Activated T-cell treated with anti-CD3 and anti-CD28 coated beads, Interleukin-2, amount 50 U/mL, for 72 hours (primary cell): ENCODE measurements at places on chromosomes 5 and 9. TPM values are rescaled to one million over a fixed set of nuclear protein-coding genes. Genes with fewer than 3 reads are reported as not detected.
A peak's percentile ranks its signal among the peaks of the same experiment; 100 is the strongest.

GRCh38 chr9:36288070-36288469 lies 29.8 kb upstream of the GNE start:
- no peak for DNase-seq

GRCh38 chr5:156383510-156384265 lies 56.7 kb downstream of the SGCD start:
- no peak for DNase-seq

DNA sequence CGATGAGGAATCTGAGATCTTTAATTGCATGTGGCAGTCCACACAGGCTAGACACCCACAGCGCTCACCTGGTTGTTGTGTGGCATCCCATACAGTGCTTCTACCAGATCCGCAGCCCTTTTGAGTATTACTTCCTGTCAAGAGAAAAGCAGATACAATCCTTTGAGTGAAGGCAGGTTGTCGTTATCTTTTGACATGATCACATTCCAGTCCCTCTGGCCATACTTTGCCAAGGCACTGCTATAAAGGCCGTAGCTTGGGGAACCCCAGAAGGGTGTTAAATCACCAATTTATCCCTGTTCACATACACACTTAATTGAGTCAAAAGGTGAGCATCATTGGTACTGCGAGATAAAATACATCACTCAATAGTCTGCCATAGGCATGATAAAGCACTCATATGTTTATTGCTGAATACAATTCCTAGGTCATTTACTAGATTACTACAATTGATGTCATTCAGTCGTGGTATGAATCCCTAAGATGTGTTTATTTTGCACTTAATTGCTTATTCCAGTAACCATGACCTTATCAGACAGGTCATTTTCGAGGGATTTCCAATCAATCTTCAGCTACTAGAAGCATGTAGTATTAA lies 385.6 kb downstream of the EBF1 start:
- no peak for DNase-seq

- no peak for DNase-seq
Measured at GRCh38 chr5:165834891-165835290, 2329.5 kb downstream of the MAT2B start.

DNA sequence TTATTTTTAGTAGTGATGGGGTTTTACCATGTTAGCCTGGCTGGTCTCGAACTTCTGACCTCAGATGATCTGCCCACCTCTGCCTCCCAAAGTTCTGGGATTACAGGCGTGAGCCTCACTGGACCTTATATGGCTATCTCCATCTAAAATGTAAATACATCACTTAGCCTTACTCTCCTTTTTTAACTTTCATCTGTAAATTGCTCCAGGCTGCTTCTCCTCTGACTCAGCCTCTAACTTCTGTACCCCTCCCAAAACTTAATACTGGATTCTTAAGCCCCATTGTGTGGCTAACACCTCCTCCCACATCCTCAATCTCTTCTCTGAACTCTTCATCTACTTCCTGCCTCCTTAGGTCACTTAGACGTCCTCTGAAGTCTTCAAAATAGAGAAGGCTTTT lies 4.0 kb downstream of the SNX30 start:
- peak; percentile 28 for DNase-seq

DNA sequence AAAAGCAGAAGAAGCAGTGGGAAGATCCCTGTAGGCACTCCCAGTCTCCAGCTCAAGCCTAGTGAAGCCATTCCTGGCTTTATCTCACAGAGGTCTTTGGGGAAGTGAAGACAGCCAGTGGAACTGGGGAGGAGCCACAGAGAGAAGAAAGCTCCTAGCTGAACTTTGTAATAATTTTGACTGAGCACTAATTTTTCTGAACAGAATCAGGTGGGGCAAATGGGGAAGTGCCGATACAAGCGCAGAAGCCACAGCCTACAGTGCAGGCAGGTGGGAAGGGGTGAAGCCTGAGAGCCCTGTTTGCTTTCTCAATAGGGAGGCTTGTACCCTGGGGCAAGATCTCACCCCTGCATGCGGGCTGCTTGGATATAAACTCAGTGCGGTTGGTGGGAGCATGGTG lies 48.4 kb upstream of the SNAPC3 start:
- no peak for DNase-seq

- no peak for DNase-seq
Measured at GRCh38 chr5:179355976-179356974, 11.0 kb upstream of the ADAMTS2 start.

DNA sequence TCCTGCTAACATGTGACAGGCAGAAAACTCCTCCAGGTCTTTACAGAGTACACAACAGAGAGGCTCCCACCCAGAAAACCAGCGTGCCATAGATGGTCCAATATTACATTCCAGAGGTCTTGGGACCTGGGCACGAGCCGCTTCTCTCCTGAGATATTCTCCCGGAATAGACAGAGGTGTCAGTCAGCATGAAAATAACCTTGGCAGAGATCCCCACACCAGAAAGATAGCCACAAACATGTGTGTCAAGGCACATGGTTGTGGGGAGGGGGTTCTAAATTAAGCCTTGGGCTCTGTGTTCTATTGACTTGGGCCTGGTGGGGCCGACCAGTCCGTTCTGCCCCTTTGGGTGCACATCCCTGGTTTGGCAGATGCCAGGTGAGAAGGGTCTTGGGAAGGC lies 78.4 kb downstream of the BOD1 start:
- DNase-seq = no peak

GRCh38 chr5:124887223-124887622 lies 140.8 kb upstream of the ZNF608 start:
- DNase-seq = no peak

- DNase-seq = peak; percentile 30
Measured at GRCh38 chr9:95506678-95507463, 9.9 kb downstream of the PTCH1 start.

DNA sequence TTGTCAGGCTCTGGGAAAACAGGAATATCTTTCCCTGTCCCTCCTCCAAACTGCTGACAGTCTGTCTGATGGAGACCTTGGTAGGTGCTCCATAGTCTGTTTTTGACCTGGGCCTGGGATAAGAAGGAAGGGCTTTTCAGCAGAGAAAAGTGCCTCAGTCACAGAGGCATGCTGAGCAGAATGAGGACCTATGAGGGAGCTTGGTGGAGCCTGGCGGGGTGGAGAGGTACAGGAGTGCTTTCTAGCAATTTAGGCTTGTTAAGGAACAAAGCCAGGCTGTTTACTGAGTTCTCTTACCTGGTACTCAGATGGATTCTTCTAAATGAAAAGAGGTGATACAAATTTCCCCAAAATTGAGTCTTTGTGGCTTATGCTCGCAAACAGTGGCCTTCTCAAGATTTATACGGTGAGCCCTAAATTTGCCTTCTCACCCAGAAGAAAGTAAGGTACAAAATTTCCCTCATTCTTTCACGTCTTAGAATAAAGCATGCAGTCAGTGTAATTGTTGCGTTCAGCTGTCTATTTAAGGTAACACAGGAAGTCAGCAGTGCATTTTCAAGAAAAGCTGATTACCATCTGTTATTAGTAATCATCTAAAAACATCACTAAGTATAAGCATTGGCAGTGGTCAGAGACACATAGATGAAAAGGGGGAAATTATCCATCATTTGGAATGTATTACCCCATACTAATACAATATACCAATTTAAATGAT lies 28.6 kb upstream of the IL13 start:
- no peak for DNase-seq

- DNase-seq = no peak
Measured at GRCh38 chr5:103271570-103272289, 13.2 kb downstream of the MACIR start.

DNA sequence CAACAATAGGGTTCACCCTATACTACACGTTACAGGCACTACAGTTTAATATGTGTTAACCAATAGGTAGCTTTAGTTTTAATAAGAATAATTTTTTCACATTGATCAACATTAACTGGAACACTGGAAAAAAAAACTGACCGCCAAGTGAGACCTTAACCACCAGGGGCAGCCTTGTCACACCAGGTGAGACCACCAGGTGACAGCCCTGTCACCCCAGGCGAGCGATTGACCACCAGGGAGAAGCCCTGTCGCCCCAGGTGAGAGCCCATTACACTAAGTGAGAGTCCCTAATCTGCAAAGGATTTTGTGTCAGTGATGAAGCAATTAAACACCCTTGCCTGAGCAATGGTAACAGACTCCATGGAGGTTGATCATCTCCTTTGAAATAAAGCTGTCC lies 75.4 kb upstream of the SYK start:
- DNase-seq = no peak

DNA sequence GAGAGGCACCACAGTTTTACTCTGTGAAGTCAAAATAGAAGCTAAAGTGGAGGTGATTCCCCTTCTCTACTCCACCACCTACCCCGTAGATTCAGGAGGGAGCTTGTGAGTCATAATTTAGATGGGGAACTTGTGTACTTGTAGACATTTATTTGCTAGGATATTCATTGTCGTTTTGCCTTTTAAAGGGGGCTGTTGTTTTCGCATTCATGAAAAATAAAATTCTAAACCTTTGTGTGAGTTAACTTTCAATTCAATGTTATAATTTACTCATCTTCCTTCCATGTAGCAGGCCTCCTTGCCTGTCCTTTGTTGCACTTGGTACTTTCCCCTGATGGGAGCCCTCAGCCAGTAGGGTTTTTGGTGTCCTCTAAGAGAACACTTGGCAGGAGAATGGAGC lies 22.0 kb downstream of the SECISBP2 start:
- DNase-seq = no peak

DNA sequence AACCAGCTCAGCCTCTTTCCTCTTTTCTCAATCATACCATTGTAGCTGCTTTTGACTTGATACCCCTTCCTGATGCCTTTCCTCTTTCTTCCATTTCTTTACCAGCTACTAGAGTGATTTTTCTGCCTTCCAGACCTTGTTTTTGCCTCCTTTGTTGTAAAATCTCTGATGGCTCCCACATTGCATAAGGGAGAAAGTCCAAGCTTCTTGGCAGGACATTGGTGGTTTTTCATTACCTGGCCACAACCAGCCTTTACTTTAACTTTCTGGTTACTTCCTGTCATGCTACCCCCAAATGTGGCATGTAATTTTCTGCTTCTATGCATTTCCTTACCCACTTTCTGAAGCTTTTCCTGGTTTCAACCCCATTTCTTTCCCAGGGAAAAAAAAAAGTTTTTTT lies 452.5 kb downstream of the TMEM38B start:
- DNase-seq = no peak

GRCh38 chr5:5726401-5726800 lies 303.9 kb downstream of the ICE1 start:
- DNase-seq = no peak

DNA sequence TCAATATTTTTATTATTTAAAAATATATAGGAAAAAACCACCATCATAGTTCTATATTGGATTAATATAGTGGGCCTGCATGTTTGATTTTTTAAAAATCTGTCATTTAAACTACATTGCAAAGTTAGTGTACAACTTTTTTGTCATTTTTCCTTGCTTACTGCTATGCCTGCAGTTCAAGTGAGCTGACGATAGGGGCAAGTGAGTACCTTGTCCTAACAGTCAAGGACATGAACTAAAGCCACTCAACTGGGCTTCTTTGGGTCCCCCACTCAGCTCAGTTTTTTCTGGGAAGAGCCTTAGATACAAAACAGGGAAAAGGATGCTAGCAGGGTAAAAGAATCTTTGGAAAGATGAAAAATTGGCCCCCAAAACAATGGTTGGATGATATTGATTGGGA lies 269.9 kb downstream of the MAN2A1 start:
- DNase-seq = no peak

DNA sequence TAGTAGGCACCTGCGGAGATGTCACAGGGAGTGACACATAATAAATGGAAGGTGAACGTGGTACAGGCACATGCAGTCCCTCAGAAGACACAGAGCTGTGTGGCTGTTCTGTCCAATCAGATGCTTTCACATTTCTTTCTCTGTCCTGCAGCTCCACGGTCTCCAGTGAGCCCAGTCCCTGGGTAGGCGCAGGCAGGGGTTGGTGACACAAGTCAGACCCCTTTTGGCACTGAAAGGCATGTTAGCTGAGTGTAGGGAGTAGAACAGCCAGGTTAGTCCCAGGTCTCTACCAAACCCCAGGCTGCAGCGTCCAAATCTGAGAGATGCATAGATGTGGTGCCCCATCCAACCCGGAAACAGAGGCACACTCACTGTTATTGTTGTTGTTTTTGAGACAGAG lies 2.8 kb downstream of the SLC31A2 start:
- DNase-seq = no peak

- DNase-seq = no peak
Measured at GRCh38 chr9:130276121-130276520, 10.6 kb downstream of the HMCN2 start.

- DNase-seq = peak; percentile 39
Measured at GRCh38 chr5:128674837-128675446, 136.9 kb upstream of the FBN2 start.

DNA sequence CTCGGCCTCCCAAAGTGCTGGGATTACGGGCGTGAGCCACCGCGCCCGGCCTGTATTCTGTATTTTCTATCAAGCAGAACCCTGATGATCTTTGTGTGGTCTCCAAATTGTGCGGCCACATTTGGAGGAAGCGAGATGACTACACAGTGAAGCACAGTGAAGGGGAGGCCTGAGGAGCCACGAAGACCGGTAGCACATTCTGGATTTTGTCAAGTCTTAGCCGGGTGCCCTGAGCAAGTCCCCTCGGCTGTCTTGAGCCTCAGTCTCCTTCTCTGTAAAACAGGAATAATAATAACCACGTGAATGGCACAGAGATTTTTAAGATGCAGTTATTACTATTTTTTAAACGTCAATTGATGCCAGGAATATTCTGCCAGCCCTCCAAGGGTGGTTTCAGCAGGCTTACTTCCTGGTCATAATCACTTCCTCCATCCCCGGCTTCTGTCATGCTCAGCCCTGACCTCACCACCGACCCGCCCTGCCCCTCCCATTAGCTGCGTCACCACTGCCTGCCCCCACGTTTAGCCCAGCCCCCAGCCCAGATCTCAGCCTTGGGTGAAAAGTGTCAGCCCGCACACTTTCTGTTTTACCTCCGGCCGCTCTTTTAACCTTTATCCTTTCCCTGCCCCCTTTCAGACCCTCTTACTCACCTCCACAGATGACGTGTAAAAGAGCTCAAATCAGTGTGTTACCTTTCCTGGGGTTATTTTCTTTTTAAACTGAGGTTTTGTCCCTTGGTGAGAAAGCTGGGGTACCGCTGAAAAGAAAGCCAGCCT lies 27.0 kb upstream of the ERGIC1 start:
- DNase-seq = peak; percentile 90

- no peak for DNase-seq
Measured at GRCh38 chr9:88990041-88990728, 1.1 kb upstream of the S1PR3 start.

GRCh38 chr5:59712836-59713497 lies 180.6 kb downstream of the PDE4D start:
- no peak for DNase-seq

- DNase-seq = no peak
Measured at GRCh38 chr9:114945616-114946412, 15.4 kb upstream of the TNFSF8 start.

The CD180 gene
- total RNA-seq = 0.14 TPM

The CD274 gene
- total RNA-seq = 16.4 TPM

The CCDC183 gene
- total RNA-seq = 0.46 TPM

The CCDC180 gene
- 2.5 TPM for total RNA-seq

The TCF7 gene
- 265 TPM for total RNA-seq

The NDUFA8 gene
- total RNA-seq = 32.3 TPM

The FOXD4L4 gene
- total RNA-seq = 0.14 TPM

The CDH10 gene
- total RNA-seq = not detected

The PLEKHG4B gene
- not detected for total RNA-seq

The ARHGEF28 gene
- total RNA-seq = 0.24 TPM

The OR1J2 gene
- total RNA-seq = not detected

The SLC36A2 gene
- total RNA-seq = not detected

The FAM221B gene
- total RNA-seq = not detected

The FBN2 gene
- not detected for total RNA-seq
